ENCODE measurements at places on chromosomes 5 and 9.

DNA sequence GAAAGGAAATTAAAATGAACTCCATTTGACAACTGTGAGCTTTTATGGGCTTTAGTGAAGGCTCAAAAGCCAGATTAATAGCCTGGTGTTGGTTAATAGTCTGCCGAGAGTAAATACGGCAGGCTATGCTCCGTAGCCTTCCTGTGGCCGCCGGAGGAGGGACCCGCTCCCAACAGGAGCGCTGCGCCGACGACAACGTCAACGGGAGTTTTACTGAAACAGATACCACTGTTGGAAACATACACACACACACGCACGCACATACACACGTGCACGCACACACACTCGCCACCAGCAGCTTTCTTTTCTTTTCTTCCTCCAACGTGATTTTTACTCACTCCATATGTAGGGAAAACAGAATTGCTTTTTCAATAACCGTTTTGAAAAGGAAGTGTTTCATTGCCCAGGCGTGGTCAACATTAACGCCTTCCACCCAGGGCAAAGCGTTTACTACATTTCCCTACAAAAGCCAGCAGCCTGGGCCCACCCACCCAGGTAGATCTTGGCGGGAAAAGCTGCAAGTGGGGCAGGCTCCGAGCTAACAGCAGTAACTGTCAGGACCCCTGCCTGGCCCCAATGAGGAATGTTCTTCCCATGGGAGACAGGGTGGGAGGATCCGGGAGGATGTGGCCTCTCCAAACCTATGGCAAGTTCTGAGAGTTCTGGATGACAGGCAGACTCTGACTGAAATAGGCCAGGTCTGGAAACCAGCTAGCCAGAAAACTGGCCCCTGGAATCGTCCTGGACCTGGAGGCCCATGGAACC lies 72.3 kb downstream of the PAX5 start:
- DNase-seq: no peak

DNA sequence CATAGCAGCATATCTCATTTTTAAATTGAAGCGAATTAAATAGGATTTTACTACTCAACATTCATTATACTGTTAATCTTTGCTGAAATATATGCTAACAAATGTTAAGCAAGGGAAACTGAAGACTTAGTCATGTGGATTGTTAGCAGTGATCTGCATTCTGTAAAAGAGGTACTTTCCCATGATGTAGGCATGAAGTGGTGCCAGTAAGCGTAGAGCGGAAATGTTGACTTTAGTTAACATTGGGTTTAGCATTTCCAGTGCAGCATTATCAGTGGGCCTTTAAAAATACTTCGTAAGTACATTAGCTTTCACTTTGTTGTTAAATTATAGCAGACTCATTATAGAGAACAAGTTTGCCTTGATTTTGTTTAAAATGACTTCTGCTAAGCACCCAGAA lies 130.3 kb downstream of the CDC42SE2 start:
- no peak for DNase-seq

- no peak for DNase-seq
Measured at GRCh38 chr5:150175536-150175935, 9.0 kb downstream of the CDX1 start.

DNA sequence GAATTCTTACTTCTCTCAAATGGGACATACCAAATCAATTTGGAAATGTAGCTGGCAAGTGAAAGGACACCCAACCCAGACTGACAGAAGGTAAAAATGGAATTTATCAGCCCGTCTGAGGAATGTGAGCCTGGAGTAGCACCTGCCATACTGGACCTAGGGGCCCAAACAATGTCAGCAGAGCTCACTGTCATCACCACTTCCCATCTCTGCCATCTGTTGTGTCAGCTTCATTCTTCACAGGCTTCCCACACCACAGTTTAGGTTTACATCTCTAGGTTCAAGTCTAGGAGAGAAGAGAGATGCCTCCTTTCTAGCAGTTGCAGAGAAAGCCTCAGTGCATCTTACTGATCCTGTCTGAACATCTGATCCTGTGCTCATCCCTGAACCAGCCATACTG lies 222.4 kb downstream of the DOCK8 start:
- no peak for DNase-seq

DNA sequence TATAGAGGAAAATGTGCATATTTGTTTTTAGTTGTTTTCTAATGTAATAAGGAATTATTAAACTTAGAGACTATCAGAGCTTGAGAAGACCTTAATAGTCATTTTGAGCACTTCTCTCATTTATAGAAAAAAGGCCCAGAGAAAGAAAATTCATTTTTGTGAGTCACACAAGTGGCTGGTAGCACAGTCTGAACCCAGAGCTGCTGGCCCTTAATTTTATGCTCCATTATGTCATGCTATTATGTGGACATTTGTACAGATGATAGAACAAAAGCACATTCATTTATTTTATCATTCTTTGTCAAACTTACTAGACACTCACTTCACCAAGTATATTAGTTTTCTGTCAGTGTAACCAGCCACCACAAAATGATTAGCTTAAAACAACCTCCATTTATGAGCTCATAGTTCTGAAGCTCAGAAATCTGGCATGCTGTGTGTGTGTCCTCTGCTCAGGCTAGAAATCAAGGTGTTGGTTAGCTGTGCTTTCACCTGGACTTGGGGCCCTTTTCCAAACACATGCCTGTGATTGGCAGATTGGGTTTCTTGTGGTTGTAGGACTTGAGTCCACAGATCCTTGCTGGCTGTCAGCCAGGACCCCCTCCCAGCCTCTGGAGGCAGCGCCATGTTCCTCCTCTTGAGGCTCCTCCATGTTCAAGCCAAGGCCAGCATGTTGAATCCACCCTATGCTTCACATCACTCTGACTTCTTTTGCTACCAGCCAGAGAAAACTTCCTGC lies 188.9 kb downstream of the ARHGAP26 start:
- DNase-seq: no peak

- no peak for DNase-seq
Measured at GRCh38 chr5:111628901-111629300, 116.6 kb upstream of the STARD4 start.

GRCh38 chr9:105198865-105199264 lies 45.6 kb upstream of the SLC44A1 start:
- DNase-seq: no peak

GRCh38 chr9:24459953-24460352 lies 85.7 kb downstream of the IZUMO3 start:
- DNase-seq: no peak

GRCh38 chr5:125679522-125679921 lies 743.7 kb upstream of the GRAMD2B start:
- DNase-seq: no peak

GRCh38 chr9:69831611-69832010 lies 11.0 kb downstream of the CFAP95 start:
- no peak for DNase-seq

DNA sequence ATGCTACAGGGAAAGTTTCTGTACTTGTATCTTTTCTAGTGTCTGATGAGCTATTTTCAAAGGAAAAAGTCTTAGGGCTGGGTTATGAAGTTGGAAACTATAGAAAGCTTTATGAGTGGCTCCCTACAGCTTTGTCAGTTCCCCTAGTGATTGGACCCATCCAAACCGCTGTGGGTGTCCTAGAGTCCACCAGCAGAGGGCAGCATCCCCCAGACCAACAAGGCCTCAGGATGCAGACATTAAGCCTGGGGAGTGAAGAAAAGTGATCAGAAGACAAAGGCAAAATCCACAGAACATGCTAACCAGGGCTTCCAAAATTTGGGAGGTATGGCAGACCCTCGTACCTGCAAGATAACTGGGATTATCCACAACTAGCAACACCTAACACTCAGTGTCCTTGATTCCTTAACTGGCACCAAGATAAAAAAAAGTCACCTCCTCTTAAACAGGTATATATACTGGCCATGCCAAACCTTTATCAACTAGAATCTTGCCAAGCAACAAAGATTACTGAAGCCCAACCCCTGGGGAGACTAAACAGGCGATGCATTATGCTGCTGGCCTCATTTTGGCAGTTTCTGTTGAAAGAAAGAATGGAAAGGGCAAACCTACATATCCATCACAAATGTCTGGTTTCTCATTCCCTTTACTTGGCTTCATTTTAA lies 110.4 kb upstream of the NR5A1 start:
- DNase-seq: peak; percentile 67

DNA sequence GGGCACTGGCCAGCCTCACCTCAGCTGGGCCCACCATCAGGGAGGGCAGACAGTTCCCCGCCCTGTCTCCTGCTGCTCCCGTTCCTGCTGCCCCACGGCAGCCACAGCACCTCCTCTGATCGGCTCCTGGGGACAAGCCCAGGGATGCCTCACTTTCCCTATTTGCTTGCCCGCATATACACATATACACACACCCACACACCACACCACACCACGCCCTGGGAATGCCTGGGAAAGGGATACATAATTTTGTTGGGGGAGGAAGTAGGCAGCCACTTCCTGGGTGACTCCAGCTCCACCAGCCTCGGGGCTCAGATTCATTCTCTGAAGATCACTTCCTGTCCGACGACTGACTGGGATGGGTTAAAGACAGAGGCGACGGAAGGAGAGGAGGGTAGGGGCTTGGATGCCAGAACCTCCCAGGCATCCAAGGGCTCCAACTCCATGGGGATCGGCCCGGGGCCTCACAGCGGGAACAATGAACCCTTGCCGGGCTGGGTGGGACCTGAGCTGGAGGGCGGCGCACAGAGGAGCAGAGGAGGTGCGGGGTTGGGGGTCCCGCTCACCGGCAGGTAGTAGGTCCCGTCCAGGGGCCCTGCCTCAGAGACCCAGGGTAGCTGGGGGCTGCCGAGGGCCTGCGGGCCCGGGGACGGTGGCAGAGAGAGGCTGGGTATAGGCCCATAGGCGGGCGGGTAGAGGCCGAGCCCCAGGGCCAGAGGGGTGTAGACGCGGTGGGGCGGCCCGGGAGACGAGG lies 2.0 kb upstream of the MZB1 start:
- no peak for DNase-seq

DNA sequence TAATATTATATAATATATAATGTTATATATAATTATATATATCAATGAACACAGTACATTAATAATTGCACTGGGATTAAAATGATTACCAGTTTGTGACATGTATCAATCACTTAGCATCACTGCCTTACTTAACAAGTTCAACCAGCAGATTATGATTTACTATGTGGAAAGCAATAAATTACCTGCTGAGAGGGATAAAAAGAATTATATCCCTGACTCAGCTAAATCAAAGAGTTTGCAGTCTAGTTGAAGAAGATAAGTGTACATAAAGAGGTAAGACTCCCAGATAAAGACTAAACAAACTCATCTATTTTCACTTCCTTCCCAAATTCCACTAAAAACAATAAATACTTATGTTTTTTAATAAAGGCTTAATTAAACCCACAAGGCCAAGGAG lies 11.2 kb downstream of the PLAA start:
- DNase-seq: no peak

DNA sequence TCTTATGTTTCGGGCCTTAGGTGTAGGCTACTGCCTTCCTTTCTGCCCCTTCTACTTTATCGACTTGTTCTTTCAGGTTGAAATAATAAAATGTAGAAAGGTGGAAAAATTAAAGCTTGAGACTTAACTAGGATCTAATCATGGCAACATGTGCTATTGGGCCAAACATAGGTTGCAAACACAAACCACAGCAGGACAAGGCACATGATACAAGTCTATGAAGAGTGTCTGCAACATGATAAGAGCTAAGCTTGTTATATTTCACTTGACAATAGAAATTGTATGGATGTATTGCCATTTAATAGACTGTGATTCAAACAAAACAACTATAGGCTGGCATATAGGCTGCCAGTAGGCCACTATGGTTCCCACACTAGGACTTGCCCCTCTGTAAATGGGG lies 1.7 kb upstream of the ERAP2 start:
- no peak for DNase-seq
